NCI-H524 treated with DMSO at 0.1 percent for 48 hours (cell line): ENCODE measurements at places on chromosomes 16 and 17.
A peak's percentile ranks its signal among the peaks of the same experiment; 100 is the strongest.

DNA sequence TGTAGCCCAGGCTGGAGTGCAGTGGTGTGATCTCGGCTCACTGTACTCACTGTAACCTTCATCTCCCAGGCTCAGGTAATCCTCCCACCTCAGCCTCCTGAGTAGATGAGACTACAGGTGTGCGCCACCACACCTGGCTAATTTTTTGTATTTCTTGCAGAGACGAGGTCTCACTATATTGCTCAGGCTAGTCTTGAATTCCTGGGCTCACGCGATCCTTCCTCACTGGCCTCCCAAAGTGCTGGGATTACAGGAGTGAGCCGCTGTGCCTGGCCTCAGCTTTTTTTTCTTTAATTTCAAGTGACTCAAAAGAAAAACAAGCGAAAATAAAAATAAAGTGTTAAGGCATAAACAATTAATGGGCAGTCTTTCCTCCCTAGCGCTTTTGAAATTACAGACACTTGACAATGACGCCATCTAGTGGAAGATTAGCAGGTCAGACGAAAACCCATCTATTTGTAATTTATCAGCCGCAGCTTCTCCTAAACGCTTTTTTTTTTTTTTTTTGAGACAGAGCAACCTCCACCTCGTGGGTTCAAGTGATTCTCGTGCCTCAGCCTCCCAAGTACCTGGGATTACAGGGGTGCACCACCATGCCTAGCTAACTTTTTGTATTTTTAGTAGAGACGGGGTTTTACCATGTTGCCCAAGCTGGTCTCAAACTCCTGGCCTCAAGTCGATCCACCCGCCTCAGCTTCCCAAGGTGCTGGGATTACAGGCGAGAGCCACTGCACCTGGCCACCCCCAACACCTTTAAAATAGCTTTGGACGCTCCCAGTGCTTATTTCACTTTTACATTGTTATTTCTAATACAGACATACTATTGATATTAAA is 28.1 kb upstream of the PECAM1 start:
- DNase-seq: peak; percentile 30

- no peak for DNase-seq
Measured at GRCh38 chr16:8725513-8726178, 51.2 kb downstream of the ABAT start.

- peak; percentile 71 for DNase-seq
Measured at GRCh38 chr17:49987681-49988441, 7.2 kb downstream of the DLX3 start.

GRCh38 chr16:80932708-80933095 is 74.0 kb downstream of the CMC2 start:
- DNase-seq: no peak

DNA sequence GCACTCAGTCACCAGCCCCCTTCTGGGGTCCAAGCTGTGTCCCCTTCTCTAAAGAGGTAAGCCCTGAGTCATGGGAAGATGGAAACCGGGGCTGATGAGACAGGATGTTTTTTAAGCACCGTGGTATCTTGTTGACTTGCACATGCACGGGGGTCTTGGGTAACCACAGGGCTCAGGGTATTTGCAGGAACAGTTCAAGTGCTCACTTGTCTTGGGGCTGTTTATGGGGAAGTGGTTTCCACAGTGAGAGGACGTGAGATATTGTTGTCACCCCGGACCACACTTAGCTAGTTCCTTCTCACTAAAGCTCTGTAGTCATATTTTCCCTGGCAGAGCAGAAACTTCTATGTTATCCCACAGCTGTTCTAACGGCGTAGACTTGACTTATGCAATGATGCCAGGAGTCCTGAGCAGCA is 7.7 kb downstream of the CCL3L1 start:
- DNase-seq: no peak

DNA sequence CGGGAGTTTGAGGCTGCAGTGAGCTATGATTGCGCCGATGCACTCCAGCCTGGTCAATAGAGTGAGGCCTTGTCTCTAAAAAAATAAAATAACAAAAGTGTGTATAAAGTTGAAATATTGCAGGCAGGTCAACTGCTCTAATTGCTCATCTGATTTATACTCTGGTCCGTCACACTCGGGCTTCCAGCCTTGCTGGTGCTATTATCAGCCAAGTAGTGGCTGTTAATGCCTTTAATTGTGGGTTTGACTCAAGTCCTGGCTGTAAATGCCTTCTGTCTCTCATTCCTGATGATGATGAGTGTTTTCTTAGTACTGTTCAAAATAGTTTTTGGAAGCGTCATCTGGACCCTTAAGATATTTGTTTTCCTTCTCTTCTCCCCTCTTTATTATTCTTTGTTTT is 18.4 kb downstream of the SYT17 start:
- DNase-seq: no peak

DNA sequence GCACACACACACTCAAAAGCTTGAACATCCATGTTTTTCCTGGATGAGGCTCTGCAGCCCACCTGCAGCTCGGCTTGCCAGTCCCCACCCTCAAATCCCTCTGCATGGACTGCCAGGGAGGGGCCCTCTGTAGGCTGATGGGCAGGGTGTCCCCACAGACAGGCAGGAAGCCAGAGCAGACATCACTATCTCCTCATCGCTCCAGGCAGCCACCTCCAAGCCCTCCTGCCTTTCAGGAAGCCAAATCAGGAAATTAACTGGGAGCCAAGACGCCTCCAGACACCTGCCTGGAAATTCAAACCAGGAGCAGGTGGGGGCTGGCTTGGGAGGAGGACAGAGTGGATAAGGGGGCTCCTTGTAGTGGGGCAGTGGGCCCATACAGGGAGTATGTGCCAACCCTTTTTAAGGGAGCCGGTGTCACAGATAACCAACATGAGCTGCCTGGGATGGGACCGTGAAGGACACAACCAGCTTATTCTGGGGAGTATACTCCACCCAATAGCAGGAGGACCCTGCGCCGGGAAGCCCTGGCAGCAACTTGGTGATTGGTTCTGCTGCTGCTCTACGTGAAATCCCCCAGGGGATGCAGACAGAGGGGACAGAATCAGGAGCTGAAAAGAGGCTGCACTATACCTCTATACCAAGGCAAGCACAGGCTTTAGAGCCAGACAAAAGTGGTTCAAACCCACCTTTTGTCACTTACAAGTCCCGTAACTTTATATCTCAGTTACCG is 139.1 kb downstream of the CCT6B start:
- no peak for DNase-seq

GRCh38 chr17:71417142-71417541 is 703.7 kb upstream of the SOX9 start:
- DNase-seq: no peak

DNA sequence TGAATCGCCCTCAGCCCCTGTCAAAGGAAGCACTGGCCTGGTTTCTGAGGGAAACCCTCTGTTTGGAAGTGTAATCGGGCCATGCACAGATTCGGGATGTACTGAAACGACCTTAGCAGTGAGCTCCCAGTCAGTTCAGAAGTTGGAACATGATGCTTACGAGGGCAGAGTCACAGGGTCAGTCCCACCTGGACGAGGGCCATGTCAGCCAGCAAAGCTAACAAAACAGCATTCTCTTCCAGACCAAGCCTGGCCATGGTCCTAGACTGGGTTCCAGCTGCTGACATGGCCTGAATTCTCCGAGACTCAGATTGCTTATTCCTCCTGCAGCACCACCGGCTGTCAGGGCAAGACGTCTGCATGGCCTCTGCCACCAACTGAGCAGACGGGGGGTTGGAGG is 192.2 kb upstream of the WSCD1 start:
- no peak for DNase-seq

- DNase-seq: no peak
Measured at GRCh38 chr17:58593123-58593522, 78.7 kb upstream of the MTMR4 start.

- no peak for DNase-seq
Measured at GRCh38 chr17:32452281-32452680, 8.0 kb downstream of the PSMD11 start.

DNA sequence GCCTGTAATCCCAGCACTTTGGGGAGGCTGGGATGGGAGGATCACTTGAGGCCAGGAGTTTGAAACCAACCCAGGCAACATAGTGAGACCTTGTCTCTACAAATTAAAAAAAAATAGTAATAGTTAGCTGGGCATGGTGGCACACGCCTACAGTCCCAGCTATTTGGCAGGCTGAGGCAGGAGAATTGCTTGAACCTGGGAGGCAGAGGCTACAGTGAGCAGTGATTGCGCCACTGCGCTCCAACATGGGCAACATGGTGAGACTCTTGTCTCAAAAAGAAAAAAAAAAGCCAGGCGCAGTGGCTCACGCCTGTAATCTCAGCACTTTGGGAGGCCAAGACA is 56.9 kb upstream of the MRTFB start:
- no peak for DNase-seq

- DNase-seq: no peak
Measured at GRCh38 chr16:89552329-89552728, 8.2 kb upstream of the RPL13 start.

DNA sequence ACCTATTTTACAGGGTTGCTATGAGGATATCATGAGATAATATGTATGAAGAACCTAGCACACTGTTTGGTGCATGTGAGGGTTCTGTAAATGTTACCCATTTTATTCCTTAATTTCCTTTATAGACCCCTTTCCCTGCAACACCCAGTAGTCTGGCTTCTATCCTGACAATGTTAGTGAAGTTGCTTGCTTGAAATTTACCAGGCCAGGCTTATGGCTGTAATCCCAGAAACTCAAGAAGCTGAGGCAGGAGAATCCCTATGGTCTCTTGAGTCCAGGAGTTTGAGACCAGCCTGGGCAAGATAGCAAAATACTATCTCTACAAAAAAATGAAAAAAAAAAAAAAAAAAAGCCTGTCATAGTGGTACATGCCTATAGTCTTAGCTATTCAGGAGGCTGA is 722.0 kb downstream of the MAF start:
- DNase-seq: no peak

DNA sequence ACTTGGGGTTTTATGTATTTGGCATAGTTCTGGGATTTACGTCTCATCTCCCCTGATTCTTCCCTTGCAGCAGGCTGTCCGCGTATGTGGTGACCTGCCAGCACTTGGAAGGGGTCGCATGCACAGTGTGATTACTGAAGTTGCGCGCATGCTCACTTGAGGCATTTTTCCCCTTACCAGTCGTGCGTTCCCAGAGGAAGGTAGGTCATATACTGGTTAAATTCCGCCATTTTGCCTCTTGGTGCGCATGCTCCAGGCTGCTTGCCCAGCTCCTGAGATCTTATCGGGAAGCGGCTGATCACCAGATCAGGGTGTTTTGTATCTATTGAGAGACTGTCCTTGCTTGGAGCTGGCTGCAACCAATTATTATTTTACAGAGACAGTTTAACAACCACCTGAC is 56.5 kb upstream of the TEX2 start:
- no peak for DNase-seq

DNA sequence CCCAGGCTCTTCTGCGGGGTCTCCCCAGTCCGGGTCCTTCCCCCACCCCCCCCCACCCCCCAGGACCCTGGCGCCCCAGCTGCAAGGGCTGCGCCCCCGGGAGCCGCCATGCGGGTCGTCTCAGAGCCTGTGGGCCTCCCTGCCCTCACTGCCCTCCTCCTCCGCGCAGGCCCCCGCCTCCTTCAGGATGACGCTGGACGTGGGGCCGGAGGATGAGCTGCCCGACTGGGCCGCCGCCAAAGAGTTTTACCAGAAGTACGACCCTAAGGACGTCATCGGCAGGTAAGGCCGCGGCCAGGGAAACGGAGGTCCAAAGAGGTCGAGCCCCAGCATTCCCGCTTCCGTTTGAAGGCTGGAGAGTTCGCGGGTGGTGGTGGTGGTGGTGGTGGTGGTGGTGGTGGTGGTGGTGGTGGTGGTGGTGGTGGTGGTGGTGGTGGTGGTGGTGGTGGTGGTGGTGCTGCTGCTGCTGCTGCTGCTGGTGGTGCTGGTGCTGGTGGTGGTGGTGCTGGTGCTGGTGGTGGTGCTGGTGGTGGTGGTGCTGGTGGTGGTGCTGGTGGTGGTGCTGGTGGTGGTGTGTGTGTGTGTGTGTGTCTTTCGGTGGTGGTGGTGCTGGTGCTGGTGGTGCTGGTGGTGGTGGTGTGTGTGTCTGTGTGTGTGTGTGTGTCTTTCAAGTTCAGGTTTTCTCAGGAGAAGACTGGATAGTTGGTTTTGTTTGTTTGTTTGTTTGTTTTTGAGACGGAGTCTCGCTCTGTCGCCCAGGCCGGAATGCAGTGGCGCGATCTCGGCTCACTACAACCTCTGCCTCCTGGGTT is 615 bp downstream of the PHKG2 start:
- DNase-seq: no peak

- DNase-seq: no peak
Measured at GRCh38 chr17:65498816-65499215, 62.6 kb downstream of the AXIN2 start.

GRCh38 chr17:6701719-6702118 is 11.4 kb downstream of the SLC13A5 start:
- no peak for DNase-seq

- no peak for DNase-seq
Measured at GRCh38 chr17:28124962-28125361, 82.5 kb downstream of the NLK start.

GRCh38 chr17:74520016-74520434 is 11.2 kb downstream of the CD300LB start:
- DNase-seq: no peak

- DNase-seq: no peak
Measured at GRCh38 chr17:41792845-41793783, 6.6 kb upstream of the JUP start.

- no peak for DNase-seq
Measured at GRCh38 chr16:67752641-67753040, 33.5 kb upstream of the GFOD2 start.

GRCh38 chr17:47948706-47949196 is 7.4 kb downstream of the PNPO start:
- no peak for DNase-seq

GRCh38 chr17:64575431-64575830 is 68.7 kb downstream of the CEP95 start:
- DNase-seq: no peak

GRCh38 chr17:48639982-48640857 is 14.1 kb upstream of the HOXB9 start:
- no peak for DNase-seq
